Spinal cord (tissue), 10 donors: ENCODE measurements at places on chromosomes 7 and 10. TPM values are rescaled to one million over a fixed set of nuclear protein-coding genes. Genes with fewer than 3 reads are reported as not detected.
A peak's percentile ranks its signal among the peaks of the same experiment; 100 is the strongest.

DNA sequence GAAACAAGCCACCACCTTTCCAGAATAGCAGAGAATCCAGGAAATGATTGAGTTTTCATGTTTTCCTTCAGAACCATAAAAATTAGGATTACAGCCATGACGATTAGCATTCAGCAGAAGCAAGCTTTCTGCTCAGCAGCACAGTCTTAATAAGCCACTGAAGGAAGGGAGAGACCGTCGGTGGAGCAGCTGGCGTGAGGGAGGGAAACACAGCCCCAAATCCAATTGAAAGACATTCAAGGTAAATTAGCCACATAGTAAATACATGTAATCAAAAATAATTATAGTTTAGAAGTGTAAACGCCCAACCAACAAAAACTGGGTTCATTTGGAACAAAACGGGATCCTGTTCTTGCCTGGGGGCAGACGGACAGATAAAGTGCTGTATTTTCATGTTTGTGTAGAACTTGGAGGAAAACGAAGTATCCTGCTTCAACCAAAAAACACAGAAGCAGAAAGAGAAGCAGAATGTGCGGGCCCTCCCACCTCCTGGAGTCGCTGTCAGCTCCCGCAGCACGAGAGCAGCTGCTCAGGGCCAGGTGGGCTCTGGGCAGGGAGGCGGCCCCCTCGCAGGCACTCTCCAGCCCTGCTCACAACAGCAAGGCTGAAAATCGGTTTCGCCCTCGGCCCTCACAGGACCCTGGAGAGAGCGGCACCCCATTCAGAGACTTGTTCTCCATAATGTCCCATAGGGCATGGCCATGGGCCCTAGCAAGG lies 84.9 kb downstream of the TCERG1L start:
- DNase-seq, result no peak
- no peak overlapping the region for H3K27ac ChIP-seq
- no peak overlapping the region for H3K4me3 ChIP-seq
- H3K27me3 ChIP-seq, result no peaks in the 10 kb centered on the region

- no peaks in the 10 kb centered on the region for H3K36me3 ChIP-seq
- peaks cover 5% of the 10 kb centered on the region for H3K4me1 ChIP-seq
- no peak overlapping the region for H3K27ac ChIP-seq
- DNase-seq, result no peak
- peaks cover 2% of the 10 kb centered on the region for H3K27me3 ChIP-seq
These were observed 291.7 kb upstream of the HABP2 start for GRCh38 chr10:113261161-113261560.

The TCAF2 gene
- 1.5 TPM for total RNA-seq

GRCh38 chr7:67056683-67057082 lies 60.0 kb downstream of the TYW1 start:
- no peaks in the 10 kb centered on the region for H3K4me1 ChIP-seq
- no peak overlapping the region for H3K27ac ChIP-seq
- DNase-seq, result no peak
- no peak overlapping the region for H3K4me3 ChIP-seq

The AMPH gene
- 37.3 TPM for total RNA-seq

The OR2A12 gene
- not detected for total RNA-seq

The ABCB4 gene
- 1.7 TPM for total RNA-seq

GRCh38 chr7:88344956-88345832 lies 38.5 kb upstream of the STEAP4 start:
- H3K4me3 ChIP-seq, result no peak overlapping the region
- no peaks in the 10 kb centered on the region for H3K4me1 ChIP-seq

GRCh38 chr10:33115738-33116719 lies 158.0 kb upstream of the ITGB1 start:
- no peaks in the 10 kb centered on the region for H3K4me1 ChIP-seq
- DNase-seq, result peak; percentile 64
- no peak overlapping the region for H3K4me3 ChIP-seq
- H3K27me3 ChIP-seq, result no peaks in the 10 kb centered on the region

DNA sequence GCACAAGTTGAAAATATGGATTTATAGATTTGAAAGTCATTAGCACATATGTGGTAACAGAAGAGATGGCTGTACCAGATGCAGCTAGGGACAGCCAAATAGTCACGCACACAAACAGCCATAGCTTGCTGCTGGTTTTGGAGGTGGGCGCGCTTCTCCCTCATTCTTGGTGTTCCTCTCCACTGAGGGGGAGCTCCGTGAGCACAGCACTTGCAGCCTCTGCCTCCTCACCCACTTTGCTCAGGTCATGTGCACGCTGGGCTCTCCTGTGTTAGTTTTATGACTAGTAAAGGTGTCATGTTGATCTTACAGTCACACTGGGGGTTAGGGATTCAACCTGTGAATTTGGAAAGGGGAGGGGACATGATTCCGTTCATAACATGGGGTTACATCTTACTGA lies 8.5 kb upstream of the ZNF786 start:
- H3K36me3 ChIP-seq, result peaks cover 18% of the 10 kb centered on the region
- no peak overlapping the region for H3K4me3 ChIP-seq
- no peaks in the 10 kb centered on the region for H3K27me3 ChIP-seq
- no peak overlapping the region for H3K27ac ChIP-seq

GRCh38 chr10:96417441-96417840 lies 58.6 kb upstream of the OPALIN start:
- no peak overlapping the region for H3K4me3 ChIP-seq
- H3K4me1 ChIP-seq, result peaks cover 19% of the 10 kb centered on the region
- no peak overlapping the region for H3K27ac ChIP-seq

The SEMA4G gene
- 8.6 TPM for total RNA-seq
